Lung (tissue), 17 donors: ENCODE measurements at places on chromosomes 13 and 19.

GRCh38 chr19:43152214-43152613, 34.1 kb downstream of the PSG5 start:
- DNase-seq, result no peak

DNA sequence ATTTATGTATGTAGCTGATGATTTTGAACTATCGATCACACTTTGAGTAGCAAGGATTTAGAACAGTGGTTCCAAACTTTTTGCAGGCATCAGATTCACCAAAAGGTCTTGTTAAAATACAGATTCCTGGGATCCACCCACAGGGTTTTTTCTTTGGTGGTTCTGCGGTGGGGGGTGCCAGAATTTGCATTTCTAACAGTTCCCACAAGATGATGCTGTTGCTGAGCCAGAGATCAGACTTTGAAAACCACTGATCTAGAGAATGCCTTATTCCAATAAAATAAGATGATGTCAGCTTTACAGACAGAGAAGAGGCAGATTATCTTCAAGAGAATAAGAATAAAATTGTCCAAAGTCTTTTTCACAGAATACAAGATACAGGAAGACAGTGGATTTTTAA, 80.9 kb upstream of the SHISA2 start:
- DNase-seq, result no peak

- DNase-seq, result no peak
These were observed 140.6 kb upstream of the STARD13 start for GRCh38 chr13:33426131-33426530.

GRCh38 chr13:97354808-97355207, 79.2 kb upstream of the RAP2A start:
- no peak for DNase-seq

- no peak for DNase-seq
These were observed 235.1 kb downstream of the UQCRFS1 start for GRCh38 chr19:28977826-28978225.

GRCh38 chr19:3506384-3507340, 551 bp downstream of the FZR1 start:
- DNase-seq, result peak; percentile 37
